ENCODE measurements at places on chromosomes 2 and 18.
A peak's percentile ranks its signal among the peaks of the same experiment; 100 is the strongest.

- peak; percentile 67 for DNase-seq
Observed at GRCh38 chr2:222076973-222077690, 221.7 kb downstream of the PAX3 start.

DNA sequence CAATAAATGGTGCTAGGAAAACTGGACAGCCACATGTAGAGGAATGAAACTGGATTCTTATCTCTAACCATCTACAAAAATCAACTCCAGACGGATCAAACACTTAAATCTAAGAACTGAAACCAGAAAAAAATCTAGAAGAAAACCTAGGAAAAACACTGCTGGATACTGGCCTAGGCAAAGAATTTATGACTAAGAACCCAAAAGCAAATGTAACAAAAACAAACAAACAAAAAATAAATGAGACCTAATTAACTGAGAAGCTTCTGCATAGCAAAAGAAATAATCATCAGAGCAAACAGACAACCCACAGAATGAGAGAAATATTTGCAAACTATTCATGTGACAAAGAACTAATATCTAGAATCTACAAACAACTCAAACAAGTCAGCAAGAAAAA lies 314.0 kb upstream of the REV1 start:
- DNase-seq: no peak

DNA sequence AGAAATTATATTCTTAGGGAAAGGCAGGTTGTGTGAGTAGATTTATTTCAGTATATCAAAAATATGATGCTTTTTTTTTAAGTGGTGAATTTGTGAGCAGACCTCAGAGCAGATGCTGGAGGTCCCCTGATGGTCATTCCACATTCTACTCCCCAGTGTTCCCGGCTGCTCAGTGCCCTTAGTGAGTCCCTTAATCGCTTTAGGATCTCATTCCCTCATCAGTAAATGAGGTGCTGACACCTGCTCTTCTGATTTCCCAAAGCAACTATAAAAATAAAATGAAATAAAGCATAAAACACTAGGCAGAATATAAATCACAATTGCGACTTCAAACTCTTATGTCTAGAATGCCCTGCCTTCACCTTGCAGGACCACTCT lies 216.2 kb upstream of the TNP1 start:
- no peak for DNase-seq

DNA sequence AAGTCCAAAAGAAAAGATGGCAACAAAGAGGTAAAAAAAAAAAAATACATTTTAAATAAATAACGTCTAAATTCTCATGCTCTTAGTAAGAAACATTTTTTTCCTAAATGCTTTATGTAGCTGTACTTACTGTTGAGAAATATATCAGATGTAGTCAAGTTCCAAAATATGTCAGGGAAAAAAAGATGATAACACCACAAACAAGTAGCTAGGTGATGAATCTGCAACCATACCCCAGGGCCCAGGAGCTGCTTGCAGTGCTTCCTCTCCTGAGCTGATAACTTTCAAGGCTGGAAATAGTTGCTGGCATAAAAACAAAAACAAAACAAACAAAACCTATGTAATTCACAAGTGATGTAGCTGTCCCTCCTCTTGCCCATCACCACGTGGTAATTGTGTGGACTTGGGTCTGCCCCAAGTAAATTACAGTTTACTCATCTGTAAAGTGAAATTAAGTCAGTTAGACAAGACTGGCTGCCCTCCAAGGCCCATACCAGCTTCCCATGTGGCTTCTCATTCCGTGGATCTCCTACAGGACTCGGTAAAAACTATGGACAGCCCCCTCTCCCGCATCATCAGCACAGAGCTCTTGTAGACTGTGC lies 82.6 kb downstream of the SP100 start:
- no peak for DNase-seq

- DNase-seq: no peak
Observed at GRCh38 chr2:13714466-13714865, 918.1 kb upstream of the LRATD1 start.

DNA sequence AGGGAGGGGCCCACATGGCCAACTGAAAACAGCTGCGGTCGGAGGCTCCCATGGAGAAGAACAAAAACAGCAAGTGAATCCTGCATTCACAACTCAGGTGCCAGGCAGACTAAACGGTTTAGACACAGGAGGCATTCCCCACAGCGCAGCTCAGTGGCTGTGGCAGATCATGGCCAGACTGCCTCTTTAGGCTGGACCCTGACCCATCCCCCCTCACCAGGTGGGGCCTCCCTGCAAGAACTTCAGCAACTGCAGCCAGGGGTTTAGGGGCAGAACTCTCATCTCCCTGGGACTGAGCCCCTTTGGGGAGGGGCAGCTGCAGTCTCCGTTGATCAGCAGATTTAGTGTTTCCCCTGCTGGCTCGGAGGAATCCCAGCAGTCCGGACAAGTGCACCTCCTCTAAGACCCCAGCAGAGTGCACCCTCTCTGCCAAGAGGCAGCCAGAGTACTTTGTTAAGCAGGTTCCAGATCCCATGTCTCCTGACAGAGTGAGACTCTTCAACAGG lies 346.7 kb downstream of the SS18 start:
- DNase-seq: no peak

DNA sequence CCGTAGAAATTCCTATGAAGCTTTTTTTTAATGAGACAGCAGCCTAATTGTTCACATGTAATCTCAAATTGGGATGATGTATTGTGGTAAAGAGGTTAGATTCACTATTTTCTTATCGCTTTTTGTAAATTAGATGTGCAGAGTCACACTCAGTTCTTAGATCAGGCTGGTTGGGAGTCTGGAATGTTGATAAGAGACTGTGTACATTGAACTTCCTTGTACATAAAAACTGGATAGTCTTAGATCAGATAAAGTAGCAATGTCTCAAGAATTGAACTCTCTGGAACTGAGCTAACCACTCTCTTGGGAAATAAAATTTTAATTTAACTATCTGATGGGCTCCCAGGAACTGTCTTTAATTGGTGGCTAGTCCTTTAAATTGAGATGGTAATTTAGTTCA lies 108.1 kb upstream of the MSTN start:
- DNase-seq: no peak

GRCh38 chr18:61882296-61883004 lies 10.4 kb downstream of the RNF152 start:
- no peak for DNase-seq

DNA sequence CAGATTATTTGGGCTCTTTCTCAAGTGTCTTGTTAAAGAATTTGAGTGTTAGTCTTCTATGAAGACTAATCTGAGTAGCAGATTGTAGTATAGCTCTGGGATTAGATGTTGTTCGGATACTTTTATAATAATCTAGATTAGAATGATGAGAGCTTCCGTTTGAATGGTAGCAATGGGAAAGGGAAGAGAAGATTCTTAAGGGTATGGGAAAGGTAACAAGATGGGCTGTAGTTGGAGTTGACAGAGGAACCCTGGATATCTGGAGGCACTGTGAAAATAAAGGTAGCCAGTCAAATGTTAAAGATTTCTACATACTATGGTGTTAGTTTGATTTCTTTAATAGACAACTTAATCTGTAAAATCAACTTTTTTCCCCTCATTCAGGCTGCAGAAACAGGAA lies 4.7 kb downstream of the DDX1 start:
- no peak for DNase-seq

GRCh38 chr18:59159986-59160385 lies 20.3 kb downstream of the SEC11C start:
- no peak for DNase-seq

GRCh38 chr2:211259831-211260476 lies 703.6 kb downstream of the CPS1 start:
- DNase-seq: no peak

GRCh38 chr2:212970132-212970531 lies 181.3 kb downstream of the IKZF2 start:
- DNase-seq: no peak

DNA sequence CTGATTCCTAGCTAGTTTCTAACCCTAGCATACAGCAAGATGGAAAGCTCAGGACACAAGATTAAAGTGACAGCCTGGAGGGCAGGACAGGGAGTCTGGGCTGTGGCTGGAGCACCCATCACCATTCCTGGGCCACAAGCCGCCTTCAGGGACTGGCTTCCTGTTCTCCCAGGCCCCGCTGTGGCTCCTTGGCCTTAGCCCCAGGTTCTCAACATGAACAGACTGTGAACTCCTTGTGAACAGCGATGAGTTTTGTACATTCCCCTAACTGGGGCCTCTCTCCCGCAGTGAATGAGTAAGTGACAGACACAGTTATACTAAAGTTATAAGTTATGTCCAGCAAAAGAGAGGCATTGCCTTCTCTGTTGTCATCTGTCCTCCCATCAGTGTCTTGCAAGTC lies 35.9 kb upstream of the SLC14A1 start:
- DNase-seq: no peak

GRCh38 chr2:5696404-5696944 lies 4.3 kb downstream of the SOX11 start:
- no peak for DNase-seq

GRCh38 chr2:133489146-133489545 lies 79.1 kb downstream of the NCKAP5 start:
- DNase-seq: no peak

- DNase-seq: no peak
Observed at GRCh38 chr2:88651646-88652045, 24.4 kb upstream of the EIF2AK3 start.

DNA sequence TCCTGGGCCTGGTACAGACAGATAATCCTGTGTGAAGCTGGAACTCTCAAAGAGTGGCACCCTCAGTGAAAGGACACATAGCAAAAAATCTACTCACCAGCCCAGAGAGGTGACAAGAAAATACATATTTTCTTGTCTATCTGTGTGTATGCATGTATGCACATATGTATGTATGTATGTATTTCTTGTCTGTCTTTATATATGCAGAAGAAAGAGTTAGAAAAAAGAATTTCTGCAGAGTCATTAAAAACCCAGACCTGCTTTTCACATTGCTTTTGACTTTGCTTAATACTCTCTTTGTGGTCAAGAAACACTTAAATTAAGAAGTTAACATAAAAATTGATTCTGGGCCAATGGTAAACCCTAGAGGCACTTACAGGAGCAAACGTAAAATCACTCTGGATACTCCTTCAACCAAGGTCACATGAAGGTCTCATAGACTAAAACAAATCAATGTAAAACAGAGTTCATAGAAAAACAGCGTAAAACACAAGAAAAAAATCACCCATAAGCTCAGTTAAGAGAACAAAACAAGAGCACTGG lies 16.5 kb upstream of the AAK1 start:
- DNase-seq: no peak

- DNase-seq: no peak
Observed at GRCh38 chr2:181646415-181646987, 10.4 kb downstream of the CERKL start.

DNA sequence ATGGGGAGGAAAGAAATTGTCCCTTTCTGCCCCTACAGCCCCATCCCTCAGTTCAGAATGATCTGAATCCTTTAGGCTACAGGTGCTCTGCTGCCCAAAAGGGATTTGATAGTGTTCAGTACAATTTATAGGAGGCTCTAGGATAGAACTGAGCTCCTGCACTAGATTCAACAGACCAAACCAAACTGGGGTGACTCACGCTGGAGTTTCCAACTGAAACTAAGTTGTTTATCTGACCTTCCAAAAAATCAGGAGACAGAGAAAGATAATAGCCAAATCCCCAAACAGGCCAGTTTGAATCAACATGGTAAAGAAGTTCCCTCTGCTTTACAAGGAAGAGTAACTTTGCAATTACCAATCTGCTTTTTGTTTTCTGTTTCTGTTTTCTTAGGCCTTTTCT lies 72.7 kb upstream of the MBOAT2 start:
- DNase-seq: no peak

DNA sequence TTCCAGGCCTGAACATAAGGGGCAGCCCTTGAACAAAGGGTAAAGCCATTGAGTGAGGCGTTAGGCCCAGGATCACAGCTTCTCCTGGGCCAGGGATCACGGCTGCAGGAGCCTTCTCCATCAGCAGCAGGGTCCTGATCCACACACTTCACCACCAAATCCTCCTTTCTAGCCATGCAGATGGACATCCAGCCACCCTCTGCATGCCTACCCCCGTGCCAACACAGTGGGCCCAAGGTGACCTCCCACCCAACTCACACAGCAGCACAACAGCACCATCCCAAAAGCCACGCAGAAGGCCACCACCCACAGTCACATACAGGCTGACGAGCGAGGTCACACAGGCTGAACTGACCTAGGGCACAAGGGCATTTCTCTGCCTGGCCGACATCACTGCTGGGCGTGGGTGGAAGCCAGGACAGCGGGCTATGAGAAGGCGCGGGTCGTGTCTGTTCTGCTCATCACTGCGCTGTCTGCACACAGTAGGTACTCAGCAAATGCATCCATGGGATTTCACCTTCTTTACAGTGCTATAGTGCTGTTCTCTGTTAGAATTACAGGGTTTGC lies 31.2 kb downstream of the TFCP2L1 start:
- DNase-seq: no peak

- no peak for DNase-seq
Observed at GRCh38 chr2:134019871-134020270, 234.0 kb upstream of the MGAT5 start.

DNA sequence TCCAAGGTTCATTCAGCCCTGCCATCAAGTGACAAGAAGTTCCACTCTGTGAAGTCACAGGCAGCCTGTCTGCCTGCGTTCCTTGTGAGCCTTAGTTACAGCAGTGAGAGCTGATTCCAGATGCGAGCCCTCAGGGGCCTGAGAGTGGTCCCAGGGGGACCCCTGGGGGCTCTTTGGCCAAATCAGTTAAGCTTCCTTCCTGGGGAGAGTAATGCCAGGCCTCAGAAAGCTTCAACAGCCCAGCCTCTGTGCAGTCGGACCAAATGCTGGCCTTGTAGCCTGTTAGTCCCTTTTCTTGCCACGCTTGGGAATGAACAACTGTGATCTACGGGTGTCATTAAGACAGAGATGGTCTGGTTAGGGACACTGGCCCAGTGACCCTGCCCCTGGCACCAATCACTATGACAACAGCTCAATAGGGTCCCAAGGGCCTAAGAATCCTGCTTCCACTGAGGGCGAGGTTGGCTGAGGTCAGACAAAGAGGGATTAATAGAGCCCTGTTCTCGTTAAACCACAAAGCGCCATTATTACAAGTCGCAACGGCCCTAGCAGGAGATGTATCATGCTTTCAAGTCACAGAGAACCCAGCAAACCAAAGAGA lies 50.9 kb downstream of the HS1BP3 start:
- no peak for DNase-seq

GRCh38 chr2:66233981-66234380 lies 200.9 kb upstream of the MEIS1 start:
- no peak for DNase-seq

GRCh38 chr2:7795778-7796563 lies 878.8 kb downstream of the RNF144A start:
- no peak for DNase-seq

GRCh38 chr2:65436169-65436823 lies 3.9 kb upstream of the SPRED2 start:
- DNase-seq: no peak
